ENCODE measurements at places on chromosomes 2 and 18.

DNA sequence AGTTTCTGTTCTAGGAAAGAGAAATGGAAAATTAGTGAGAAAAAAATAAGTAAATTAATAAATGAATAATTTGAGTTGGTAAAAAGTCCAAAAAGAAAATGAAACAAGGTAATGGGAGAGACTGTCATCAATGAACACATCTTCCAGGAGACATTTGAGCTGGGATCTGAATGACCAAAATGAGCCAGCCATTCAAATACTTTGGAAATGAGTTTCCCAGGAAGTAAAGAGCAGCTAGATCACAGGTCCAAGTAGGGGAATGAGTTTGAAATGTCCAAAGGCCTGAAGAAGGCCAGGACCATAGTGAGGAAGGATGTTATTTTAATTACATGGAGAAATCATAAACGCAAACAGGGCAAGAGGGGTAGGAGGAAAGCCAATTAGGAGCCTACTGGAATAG is 6.6 kb upstream of the DNAH7 start:
- no peak for DNase-seq

DNA sequence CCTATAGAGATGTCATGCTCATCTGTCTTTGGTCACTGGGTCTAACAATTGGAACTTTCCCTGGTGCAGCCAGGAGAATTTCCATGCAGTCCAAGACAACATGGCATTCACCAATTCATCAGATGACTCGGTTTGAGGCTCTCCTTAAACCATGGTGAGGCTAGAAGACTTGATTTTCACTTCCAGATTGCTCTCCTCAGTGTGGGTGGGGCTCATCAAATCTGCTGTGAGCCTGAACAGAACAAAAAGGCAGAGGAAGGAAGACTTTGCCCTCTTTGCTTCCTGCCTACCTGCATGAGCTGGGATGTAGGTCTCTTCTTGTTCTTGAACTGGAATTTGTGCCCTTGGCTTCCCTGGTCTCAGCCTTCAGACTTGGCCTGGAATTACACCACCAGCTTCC is 203.4 kb upstream of the TRIB2 start:
- no peak for DNase-seq

GRCh38 chr2:36663295-36663694 is 33.2 kb upstream of the VIT start:
- DNase-seq: no peak

DNA sequence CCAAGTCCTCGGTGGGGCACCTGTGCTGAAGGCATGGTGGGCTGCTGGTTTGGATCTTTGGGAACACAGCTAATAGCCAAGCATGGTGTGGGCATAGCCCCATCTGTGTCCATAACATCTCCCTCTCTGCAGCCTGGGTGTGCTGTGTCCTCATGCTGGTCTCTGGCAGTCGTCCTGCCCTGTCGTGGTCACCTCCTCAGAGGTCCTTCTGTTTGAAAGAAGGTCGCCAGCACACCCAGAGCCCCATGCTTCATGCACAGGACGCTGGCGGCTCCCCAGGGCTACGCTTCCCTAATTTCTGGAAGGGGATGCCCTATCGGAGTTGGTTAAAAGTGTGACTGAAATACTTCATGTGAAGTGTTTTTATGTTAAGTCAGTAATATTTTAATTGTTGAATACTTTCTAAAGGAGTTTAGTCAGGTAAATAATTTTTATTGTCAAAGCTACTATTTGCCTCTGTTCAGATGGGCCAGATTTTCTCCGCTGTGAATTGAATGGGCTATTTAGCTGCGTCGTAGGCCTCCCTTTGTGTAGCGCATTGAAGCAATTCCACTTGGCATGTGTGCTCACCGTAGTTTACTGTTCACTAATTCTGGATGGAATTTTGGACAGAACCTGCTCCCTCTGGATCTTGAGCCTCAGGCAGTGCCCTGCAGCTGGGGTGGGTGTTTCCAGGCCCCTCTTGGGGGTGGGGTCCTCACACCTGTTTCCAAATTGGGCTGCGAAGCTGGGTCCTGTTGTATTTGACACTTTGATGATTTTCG is 81.9 kb downstream of the WDSUB1 start:
- no peak for DNase-seq

DNA sequence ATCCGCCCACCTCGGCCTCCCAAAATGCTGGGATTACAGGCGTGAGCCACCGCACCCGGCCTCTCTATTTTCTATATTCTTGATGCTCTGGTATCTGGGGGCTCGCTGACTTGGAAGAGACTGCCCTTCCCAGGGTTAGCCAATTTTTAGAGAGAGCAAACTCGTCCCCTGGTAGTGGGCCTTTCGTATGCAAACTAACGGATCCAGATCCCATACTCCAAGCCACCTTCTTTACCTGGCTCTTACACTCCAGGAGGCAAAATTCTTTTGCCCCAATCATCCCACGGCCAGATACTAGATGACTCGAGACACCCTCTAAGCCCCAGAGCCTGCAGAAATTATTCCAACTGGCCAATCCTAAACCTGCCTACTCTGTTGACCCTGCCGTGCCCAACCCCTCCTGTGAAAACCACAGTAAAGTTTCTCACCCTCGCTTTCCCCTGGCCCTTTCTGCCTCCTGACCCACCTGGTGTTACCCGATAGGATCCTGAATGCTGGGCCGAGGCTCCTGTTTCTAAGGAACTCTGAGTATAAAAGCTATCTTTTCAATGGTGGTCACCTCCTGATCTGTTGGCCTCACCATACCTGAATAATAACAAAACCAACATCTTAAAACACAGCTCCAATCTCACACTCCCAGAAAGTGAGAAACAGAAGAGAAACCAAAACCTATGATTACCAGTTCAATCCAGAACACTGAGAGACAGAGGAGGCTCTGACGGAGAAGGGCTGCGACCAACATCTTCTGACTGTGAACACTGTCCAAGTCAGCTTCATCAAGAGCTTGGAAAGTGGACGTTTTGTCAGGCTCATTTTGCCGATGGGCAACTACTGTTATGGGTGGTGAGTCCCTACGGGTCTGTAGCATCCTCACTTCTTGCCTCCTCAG is 57.6 kb upstream of the ZNF532 start:
- DNase-seq: no peak

- DNase-seq: no peak
Measured at GRCh38 chr2:70977605-70978205, 725 bp upstream of the ANKRD53 start.

GRCh38 chr18:49815927-49816326 is 2.6 kb upstream of the ACAA2 start:
- DNase-seq: no peak

- no peak for DNase-seq
Measured at GRCh38 chr2:64467096-64467843, 13.3 kb downstream of the LGALSL start.

DNA sequence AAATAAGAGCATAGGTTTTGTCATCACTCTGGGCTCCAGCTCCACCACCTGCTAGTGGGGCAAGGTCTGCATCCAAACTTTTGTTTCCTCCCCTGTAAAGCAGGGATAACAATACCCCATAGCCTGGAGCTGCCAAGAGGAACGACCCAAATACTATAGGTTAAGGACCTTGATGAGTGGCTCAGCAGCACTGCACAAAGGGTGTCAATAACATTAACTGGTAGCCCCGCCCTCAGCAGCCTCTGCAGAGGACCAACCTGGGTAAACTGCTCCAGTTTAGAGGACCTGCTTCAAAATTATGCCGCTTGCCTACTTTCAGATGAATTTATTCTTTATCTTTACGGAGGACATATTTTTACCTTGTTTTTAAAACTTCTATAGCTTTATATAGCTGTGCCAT is 65.8 kb upstream of the RIOK3 start:
- DNase-seq: no peak

GRCh38 chr2:42492691-42493467 is 903 bp downstream of the KCNG3 start:
- DNase-seq: no peak

DNA sequence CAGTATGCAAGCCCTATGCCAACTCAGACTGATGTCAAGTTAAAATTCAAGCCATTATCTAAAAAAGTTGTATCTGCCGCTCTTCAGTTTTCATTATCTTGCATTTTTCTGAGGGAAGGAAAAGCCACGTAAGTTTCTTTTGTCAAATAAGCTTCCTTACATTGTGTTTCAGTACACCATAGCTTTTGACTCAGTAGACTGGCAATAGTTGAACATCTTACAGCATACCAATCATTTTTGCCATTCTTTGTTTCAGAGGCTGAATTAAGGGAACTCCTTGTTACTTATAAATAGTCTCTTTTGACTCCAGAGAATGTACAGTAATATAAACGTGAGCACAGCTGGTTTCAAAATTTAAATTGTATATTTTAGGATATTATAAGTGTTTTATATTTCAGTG is 120.6 kb downstream of the EHBP1 start:
- DNase-seq: no peak

GRCh38 chr2:28469947-28470535 is 25.8 kb upstream of the PLB1 start:
- no peak for DNase-seq

DNA sequence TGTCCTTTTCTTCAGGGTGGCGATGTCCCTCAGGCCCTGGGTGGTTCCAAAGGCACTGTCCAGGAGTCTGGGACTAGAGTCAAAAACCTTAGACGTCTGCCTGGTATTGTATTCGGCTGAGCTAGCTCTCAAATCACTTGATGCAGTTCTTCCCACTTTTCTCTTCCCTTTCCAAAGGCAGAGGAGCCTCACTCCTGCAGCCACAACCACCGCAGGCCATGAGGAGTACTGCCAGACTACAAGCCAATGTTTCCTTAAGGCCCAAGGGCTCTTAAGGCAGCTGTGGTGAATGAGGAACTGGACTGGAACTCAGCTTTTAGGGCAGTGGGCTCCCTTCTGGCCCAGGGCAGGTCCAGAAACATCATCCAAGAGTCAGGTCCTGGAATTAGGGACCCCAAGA is 360.7 kb downstream of the SPAG16 start:
- no peak for DNase-seq

- DNase-seq: no peak
Measured at GRCh38 chr2:36952748-36953197, 13.6 kb downstream of the STRN start.

DNA sequence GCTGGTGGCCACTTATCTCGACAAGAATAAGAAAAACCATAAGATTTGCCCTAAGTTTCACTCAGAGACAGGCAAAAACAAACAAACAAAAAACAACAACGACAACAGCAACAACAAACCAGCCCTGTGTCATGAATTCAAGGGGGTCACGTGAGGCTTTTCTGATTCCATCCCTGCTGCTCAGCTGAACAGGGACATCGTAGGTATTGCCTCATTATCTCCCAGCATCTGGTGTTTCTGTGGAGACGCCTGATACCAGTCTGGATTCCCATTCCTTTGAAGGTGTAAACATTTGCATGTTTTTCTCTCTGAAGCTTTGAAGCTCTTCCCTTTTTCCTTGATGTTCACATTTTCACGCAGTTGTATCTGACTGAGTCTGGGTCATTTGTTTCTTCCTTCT is 117.4 kb downstream of the KCNF1 start:
- no peak for DNase-seq

GRCh38 chr18:506264-506663 is 5.8 kb upstream of the COLEC12 start:
- no peak for DNase-seq

- DNase-seq: no peak
Measured at GRCh38 chr18:54134053-54134452, 90.4 kb downstream of the MBD2 start.

- DNase-seq: no peak
Measured at GRCh38 chr2:25814681-25815080, 63.6 kb downstream of the ASXL2 start.

GRCh38 chr2:200089040-200089755 is 133.8 kb downstream of the MAIP1 start:
- DNase-seq: no peak

DNA sequence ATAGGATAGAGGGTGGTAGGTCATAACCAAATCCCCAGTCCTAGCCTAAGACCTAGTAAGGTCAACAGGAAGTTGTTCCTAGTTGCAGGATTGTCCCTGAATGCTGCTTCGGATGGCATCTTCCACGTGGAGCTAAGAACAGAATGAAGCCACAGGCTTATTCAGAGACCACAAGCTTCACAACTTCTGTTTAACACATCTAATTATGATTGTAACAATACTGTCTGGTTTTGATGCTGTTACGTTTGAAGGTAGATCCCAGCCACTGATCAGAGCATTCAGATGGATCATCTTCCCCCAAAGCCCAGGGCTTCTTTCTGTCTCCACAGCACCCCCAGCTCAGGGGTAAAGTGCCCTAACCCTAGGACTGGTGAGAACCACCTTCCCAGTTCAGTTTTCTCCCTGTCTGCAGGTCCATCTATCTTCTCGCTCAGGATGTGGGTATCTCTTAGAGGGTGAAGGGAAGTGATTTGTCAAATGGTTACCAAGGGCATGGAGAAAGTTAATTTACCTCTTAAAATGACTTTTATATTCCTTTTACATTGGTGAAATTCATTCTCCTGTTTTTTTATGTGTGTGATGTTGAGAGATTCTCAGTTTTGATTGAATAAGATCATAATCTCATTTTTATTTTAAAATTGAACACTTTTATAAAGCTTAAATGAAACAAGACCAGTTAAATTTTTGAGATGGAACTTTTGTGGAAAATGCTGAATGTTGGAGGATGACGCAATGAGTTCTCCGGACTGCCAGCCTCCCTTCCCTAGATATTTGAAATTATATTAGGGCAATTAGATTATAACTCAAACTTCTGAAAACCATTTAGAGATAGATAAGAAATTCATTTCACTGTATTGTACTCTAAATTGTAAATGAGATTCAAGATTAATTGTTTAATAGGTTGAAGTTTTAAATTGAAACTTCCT is 66.5 kb downstream of the RHBDD1 start:
- DNase-seq: no peak

GRCh38 chr18:68445668-68446426 is 269.1 kb downstream of the TMX3 start:
- DNase-seq: no peak

- no peak for DNase-seq
Measured at GRCh38 chr18:70732188-70732587, 443.3 kb downstream of the SOCS6 start.

DNA sequence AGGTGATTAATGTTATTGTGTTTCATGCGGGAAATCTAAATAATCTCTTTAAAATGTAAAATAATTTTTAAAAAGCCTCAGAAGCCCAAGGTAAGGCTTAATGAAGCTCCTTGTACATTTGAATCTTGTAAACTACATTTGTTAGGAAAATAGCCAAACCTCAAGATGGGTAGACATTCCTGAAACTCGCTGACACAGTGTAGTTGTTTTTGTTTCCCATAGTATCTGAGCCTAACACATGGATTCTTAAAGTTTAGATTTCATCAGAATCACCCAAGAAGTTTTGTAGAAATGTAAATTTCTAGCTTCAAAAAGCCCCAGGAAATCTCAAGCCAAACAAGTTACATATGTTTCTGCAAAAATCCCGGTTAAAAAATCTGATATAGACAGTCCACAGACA is 1221.1 kb upstream of the ACVR2A start:
- no peak for DNase-seq

DNA sequence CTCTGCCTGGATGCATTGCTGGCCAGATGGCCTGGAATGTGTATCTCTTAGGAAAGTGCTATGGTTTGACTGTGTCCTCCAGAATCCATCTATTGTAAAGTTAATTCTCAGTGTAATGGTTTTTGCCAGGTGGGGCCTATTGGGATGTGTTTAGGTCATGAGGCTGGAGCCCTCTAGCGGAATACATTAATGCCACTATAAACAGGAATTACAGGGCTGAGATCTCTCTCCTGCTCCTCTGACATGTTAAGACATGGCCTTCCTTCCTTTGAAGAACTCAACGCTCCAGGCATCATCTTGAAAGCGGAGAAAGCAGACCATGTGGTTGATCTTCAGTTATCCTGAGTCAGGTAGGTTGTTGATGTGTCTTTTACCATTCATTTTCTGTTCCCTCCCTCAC is 276.4 kb downstream of the RPIA start:
- no peak for DNase-seq
